ENCODE measurements at places on chromosomes 2 and 18.

DNA sequence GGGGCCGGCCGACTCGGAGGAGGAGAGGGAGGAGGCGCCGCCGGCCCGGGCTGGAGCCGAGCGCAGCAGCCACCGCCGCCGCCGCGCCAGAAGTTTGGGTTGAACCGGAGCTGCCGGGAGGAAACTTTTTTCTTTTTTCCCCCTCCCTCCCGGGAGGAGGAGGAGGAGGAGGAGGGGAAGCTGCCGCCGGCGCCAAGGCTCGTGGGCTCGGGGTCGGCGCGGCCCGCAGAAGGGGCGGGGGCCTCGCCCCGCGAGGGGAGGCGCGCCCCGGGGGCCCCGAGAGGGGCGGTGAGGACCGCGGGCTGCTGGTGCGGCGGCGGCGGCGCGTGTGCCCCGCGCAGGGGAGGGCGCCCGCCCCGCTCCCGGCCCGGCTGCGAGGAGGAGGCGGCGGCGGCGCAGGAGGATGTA lies 316 bp downstream of the CRIM1 start:
- DNase-seq: no peak

- DNase-seq: no peak
Observed at GRCh38 chr18:23069481-23069880, 65.8 kb upstream of the CABLES1 start.

DNA sequence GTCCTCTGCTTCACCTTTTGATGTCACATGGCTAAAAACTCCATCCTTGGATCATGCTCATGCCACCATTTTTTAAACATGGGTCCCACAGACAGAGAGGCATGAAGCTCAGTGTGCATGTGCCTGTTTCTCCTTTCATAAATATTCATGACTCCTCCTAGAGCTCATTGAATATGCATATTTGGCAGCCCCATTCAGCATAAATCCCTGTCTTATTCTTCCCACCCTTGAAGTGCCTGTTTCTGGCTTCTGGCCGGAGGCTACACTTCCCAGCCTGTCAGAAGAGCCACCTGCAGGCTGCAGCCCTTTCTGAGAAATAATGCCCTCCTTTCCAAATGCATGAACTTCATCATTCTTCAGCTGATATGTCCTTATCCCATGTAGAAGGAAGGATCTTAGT lies 109.7 kb downstream of the LDLRAD4 start:
- no peak for DNase-seq

DNA sequence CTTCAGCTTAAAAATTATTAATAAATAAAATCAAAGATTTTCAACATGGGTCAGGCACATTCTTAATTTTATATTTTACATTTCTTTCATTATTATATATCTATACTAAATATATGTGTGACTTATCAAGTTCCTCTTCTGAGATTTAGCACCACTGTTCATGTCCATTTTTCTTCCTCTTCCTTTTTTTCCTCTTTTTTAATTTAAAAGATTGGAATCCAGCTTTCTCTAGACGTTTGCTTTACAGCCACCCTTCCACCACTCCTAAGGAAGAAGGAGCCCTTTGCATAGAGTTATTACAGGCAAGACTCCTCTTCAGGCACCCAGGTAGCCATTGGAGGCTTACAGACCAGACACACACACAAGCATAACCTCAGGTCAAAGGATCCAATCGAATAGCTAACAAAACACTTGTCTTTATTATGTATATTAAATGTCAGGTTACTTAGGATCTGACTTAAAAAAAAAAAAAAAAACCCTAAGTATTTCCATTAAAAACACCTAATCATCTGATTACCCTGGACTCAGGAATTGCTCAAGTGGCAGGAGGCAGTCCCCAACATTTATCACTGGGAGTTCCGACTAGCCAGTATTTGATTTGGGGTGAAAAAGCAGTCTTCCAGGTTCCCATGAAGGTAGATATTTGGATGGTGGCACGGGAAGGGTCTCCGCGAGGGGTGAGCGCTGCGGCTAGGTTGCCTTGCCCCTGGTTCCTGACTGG lies 2.4 kb upstream of the ZEB2 start:
- no peak for DNase-seq

- no peak for DNase-seq
Observed at GRCh38 chr2:105794926-105795574, 50.3 kb downstream of the NCK2 start.

GRCh38 chr18:49226243-49227000 lies 234.0 kb downstream of the DYM start:
- DNase-seq: no peak

DNA sequence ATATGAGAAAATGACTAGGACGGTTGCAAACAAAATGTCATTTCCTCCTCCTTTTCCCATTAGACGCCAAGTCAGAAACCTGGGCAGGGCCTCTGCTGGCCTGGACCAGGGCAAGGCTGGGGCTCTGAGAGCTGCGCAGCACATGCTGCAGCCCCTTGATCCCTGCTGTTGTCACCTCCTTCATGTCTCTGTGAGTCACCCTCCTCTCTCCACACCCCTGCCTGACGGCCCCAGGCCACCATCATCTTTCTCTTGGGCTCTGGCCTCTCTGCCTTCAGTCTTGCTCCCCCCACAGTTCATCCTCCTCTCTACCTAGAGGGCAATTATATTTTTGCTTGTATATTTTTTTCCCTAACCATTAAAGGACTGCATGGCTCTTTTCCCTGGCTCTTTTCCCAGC lies 10.0 kb downstream of the FLACC1 start:
- DNase-seq: no peak

DNA sequence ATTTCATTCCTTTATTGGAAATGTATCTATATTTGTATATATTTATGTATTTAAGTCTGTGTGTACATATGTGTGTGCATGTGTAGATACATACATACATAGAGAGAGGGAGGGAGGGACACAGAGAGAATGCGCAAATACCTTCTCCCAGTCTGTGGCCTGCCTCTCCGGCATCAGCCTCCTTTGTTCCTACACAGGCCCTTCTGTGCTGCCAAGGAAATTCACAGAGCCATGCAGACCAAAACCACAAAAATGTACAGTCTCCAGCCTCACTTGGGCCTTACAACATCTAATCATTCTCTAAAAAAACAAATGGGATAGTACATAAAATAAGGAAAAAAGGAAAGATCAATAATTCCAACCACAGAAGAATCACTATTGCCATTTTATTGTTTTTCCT lies 8.8 kb upstream of the CRACDL start:
- no peak for DNase-seq

GRCh38 chr2:239951129-239951734 lies 73.9 kb downstream of the NDUFA10 start:
- DNase-seq: no peak

GRCh38 chr2:68403199-68403644 lies 38.1 kb downstream of the PLEK start:
- DNase-seq: peak; percentile 61

DNA sequence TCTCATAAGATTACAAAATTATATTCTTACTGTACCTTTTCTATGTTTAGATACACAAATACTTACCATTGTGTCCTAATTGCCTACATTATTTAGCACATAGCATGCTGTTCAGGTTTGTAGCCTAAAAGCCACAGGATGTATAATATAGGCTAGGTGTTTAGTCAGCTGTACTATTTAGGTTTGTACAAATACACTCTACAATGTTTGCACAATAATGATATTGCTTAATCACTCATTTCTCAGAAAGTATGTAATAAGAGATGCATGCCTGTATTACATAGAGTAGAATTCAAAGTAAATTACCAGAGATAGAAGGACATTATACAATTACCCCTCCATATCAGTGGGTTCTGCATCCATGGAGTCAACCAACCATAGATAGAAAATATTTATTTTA lies 201.1 kb upstream of the COL3A1 start:
- no peak for DNase-seq

- DNase-seq: no peak
Observed at GRCh38 chr2:185245806-185246205, 492.8 kb upstream of the FSIP2 start.

DNA sequence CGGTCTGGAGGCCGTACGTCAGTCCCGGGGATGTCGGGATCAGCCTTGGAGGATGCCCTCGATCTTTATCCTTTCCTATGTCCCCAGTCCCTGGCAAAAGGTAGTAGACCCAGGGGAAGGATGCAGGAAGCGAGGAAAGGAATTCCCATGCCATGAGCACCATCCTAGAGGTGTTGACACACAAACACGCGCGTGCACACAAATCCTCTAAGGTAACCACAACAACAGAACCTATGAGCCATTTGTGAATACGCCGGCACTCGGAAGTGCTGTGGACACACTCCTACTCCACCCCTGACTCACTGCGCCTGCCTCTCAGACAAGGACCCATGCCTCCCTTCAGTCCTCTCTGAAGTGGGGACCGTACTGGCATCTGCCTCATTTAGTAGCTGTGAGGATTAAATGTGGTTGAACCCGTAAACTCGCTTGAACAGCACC lies 11.3 kb upstream of the MLPH start:
- DNase-seq: no peak

- peak; percentile 7 for DNase-seq
Observed at GRCh38 chr18:79068341-79068936, 755 bp upstream of the ATP9B start.

DNA sequence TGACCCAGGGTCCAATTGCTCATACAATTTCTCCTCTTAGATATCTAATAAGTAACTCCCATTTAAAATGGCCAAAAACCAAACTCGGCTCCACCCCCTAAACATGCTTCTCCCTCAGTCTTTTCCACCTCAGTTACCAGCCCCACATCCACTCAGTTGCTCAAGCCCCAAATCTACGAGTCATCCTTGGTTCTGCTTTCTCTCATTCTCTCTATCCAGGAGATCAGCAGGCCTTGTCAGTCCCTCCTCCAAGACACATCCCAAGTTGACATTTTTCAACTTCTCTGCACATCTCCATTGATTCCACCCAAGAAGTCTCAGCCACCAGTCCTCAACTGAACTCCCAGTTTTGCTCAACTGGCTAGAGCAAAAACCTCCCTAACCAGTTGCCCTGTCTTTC lies 40.5 kb upstream of the RTN4 start:
- DNase-seq: no peak

GRCh38 chr2:144678736-144679135 lies 158.8 kb upstream of the ZEB2 start:
- no peak for DNase-seq

GRCh38 chr2:98875081-98875728 lies 60.8 kb downstream of the CRACDL start:
- DNase-seq: no peak

GRCh38 chr18:35811896-35812295 lies 160.6 kb upstream of the RMP24 start:
- DNase-seq: no peak

DNA sequence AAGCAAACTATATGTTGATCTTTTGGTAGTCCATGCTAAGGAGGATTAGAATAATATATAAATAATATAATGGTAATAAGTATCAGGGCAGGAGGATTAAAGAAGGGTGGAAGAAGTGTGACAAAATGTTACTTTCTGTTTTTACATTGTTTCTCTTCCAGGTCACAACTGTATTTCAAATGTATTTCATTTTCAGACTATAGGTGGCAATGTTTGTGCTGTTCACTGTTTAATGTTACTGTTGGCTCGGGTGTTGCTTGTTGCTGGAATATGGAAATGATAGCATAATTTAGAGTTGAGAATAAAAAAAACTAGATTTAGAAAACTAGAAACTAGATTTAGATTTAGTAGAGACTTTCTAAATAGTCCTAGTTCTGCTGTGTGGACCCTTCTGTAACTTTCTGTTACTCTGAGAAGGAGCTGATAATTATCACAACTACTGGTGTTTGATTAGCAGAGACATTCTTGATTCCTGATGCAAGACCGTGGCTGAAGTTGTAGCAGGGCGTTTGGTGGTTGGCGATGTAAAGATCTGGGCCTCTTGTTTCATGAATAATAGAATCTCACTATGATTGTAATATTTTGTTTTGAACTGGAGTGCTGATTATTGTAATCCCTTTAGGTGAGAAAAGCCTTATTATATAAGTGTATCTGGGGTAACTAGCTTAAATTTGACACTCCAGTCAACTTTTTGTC lies 7.9 kb downstream of the NEDD4L start:
- peak; percentile 79 for DNase-seq

DNA sequence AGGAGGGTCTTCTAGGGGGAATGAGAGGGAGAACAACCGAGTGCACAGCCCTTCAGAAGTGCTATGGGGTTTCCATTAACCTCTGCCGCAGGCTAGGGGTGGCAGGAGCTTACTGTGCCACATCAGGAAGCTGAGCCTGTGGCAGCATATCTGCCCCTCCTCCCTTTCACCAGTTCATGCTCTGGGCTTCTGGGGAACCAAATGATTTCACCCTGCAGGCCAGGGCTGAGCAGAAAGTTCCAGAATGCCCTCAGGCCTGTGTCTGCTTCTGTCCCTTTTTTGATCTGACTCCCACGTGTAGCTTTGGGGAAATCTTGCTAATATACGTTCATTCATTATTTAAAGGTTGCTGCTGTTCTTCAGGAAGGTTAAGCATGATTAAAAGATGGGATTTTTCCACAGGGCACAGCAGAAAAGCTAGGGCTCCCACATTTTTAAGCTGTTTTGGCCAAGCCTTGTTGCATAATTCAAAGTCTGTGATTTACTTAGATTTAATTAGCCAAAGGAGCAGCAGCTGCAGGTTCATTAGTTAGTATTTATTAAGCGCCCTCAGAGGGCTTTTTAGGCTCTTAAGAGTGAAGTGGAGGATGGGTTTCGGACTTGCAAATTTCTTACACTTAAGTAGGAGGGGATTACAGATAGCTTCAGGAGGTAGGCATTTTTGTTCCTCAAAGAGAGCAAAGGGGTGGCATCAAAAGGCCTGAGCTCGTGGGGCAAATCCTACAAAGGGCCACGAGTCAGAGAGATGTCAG lies 10.2 kb downstream of the TMEM247 start:
- no peak for DNase-seq

DNA sequence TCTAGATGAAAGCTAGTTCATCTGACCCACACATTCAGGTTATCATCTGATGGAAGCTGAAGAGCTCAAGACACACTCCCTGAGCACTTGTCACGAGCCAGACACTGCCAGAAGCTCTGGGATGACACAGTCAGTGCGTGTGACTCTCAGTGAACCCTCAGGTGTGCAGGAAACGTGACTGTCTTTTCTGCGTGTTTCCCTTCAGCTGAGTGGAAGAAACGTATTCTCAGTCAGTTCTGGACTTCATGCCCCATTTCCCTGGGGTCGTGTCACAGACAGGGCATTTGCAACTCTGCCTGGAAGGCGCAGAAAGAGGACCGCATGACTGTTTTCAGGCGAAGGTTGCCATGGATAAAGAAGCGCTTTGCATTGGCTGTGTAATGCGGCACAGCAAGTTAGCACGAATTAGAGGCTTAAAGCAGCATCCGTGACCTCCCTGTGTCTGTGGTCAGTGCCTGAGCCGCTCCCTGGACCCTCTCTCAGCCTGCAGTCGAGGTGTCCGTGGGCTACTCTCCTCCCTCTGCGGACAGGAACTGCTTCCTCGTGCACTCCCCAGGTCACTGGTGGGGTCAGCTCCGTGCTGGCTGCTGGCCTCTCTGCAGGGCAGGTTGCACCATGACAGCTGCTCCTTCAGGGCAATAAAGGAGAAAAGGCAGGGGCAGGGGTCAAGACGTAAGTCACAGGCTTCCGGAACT lies 3.3 kb upstream of the ALLC start:
- DNase-seq: no peak

GRCh38 chr2:14647714-14648113 lies 15.2 kb downstream of the LRATD1 start:
- no peak for DNase-seq

DNA sequence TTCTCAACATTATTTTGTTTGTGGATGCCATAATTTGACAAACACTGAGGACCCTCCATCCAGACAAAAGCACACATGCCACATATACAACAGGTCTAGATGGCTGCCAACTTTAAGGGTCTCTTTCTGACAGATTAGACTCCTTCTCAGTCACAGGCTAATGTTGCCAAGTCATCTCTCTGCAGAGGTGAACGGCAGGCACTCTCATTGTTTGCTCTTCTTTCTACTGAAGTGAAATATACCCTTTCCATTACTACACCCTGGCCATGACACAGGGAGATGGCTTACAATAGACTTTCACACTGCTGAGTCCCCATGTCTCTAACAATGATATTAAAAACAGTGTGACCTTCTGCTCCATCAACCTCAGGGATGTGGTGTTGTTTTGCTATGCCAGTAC lies 47.5 kb upstream of the ZNF397 start:
- no peak for DNase-seq
